Natural killer cell treated with Interleukin-12 subunit alpha and Interleukin-12 subunit beta and Interleukin-15 and Interleukin-18, amount 100 ng/mL, for 72 hours (primary cell): ENCODE measurements at places on chromosomes 5 and 9.

GRCh38 chr9:78972303-78972999 lies 599.3 kb upstream of the TLE4 start:
- DNase-seq = no peak

- no peak for DNase-seq
Observed at GRCh38 chr9:127611603-127611898, 526 bp upstream of the STXBP1 start.

GRCh38 chr9:105413525-105413924 lies 34.3 kb upstream of the FSD1L start:
- DNase-seq = no peak

GRCh38 chr9:92970467-92970923 lies 23.2 kb downstream of the FGD3 start:
- no peak for DNase-seq

DNA sequence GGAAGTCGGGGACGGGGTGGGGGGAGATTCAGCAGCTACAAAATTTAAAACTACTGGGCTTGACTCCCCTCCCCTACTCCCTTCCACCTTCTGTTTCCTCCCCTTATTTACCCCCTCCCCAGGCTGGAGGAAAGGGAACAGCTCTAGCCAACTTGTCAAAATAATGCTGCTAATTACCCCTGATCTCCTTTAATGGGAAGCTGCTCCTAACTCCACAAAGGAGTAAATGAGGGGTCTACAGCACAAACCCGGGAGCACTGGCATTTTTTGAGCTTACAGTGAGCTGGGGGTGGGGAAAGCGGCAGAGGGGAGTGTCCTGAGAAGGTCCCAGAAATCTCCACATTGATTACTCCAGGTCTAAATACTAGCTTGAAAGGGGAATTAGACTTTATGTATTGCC lies 3.1 kb downstream of the PTCH1 start:
- no peak for DNase-seq

DNA sequence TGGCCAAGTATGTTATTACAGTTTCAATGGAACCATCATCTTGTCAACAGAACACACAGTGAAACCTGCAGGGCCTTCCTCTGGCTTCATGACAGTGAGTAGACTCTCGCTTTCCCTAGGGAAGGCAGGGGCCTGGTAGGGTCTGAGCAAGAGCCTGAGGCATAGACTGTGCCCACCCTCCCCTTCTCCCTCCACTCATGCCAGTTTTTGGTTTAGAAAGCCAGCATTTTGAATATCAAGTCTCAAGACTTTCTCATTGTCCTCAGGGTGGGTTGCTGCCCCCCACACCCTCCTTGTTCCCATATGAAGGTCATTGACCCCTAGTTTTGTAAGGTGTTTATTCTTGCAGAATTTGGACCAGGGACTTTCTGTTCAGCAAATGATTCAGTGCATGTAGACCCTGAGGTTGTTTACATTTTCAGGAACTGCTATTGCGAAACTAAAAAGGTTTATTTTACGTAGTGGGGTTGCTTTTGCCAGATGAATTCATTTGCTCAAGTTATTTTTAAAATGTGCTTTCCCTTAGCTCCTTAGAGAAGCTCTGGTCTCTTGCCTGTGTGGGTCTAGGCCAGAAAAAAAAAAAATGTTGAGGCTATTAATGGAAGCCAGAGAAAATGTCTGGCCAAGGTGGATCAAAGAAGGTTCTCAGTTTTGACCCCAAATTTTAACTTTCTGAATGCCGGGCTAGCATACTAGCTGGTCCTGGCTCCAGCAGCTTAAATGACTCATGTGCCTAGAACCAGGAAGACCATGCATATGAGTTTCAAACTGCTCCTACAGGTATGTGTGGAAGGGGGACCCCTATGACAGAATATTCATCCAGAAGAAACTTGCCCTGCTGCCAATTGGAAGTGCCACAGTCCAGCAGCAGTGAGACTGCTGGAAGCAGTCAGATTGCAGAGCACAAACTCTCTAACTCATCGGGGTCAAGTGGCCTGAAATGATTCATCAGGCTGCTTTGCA lies 10.1 kb upstream of the MOB3B start:
- no peak for DNase-seq

DNA sequence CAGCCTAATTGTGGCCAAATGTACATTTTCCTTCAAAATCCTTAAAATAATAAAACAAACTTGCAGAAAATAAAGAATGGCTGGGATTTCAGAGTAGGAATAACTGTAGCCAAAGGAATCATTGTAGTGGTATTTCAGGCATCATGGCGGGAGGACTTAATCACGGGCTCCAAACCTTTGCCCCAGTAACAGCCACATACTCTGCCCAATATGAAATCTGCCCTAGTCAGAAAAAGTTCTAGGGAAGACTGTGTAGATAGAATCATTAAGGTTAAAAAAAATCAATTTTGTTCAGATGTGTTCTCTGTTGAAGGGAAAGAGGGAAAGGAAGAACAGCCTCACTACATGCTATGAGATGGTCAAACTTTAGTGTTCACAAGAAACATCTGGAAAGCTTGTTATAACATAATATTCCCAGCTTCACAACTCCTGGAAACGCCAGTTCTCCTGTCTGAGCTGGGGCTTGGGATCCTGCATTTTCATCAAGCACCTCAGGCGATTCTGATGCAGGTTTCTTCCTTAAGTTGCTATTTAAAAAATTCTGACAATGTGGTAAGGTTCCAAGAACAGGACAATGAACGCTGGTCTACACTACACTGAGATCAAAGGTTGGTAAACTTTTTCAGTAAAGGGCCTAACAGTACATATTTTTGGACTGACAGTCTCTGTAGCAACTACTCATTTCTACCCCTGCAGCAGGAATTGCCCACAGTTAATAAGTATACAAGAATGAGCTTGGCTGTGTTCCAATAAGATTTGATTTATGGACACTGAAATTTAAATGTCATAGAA lies 87.9 kb downstream of the CEMIP2 start:
- no peak for DNase-seq

DNA sequence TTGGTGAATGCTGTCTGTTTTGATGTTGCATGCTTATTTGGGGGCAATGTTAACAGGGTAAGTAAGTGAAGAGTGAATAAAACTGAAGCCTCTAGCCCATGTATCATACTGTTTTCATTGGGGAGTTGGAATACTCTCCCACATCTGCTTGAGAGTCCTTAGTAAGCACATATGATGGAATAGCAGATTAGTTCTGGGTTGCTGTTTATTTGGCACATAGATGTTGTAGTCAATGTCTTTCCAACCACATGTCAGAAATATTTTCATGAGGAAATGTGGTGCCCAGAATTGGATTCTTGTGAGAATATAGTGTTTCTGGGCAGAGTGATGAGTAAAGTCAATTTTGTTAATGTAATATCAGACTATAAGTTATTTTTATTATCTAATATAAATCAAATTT lies 611.7 kb upstream of the FTMT start:
- DNase-seq = no peak

DNA sequence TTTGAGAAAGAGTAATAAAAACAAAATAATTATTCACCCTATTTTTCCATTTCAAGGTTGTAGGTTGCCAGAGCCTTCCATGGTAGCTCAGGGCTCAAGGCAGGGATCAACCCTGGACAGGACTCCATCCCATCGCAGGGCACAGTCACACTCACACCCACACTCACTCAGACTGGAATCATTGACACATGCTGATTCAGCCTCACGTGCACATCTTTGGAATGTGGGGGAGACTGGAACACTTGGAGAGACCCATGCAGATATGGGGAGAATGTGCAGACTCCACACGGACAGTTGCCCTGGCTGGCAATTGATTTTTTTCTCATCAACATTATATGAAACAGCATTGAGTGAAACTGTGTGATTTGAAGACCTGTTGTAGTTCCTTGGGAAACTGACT lies 234.1 kb downstream of the ADGRV1 start:
- DNase-seq = no peak

- no peak for DNase-seq
Observed at GRCh38 chr5:94031631-94032030, 290.2 kb upstream of the POU5F2 start.

DNA sequence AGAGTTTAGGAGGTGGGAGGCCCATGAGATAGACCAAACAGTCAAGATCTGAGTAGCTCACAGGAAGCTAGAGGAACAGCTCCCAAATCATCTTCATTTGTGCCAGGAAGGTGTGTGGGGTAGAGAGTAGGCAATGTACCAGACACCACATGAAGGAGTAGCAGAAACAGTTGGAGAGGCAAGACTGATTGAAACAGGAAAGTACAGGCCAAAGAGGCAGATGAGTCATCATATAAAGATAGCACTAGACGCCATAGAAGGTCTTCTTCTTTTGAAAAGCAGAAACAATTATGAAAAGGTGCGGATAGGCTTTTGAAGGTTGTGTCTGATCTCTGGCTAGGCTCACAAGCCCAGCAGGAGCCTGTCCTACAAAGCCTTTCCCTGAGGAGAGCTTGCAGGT lies 62.7 kb upstream of the PALM2AKAP2 start:
- DNase-seq = no peak

- no peak for DNase-seq
Observed at GRCh38 chr5:54602475-54602874, 84.9 kb downstream of the SNX18 start.

DNA sequence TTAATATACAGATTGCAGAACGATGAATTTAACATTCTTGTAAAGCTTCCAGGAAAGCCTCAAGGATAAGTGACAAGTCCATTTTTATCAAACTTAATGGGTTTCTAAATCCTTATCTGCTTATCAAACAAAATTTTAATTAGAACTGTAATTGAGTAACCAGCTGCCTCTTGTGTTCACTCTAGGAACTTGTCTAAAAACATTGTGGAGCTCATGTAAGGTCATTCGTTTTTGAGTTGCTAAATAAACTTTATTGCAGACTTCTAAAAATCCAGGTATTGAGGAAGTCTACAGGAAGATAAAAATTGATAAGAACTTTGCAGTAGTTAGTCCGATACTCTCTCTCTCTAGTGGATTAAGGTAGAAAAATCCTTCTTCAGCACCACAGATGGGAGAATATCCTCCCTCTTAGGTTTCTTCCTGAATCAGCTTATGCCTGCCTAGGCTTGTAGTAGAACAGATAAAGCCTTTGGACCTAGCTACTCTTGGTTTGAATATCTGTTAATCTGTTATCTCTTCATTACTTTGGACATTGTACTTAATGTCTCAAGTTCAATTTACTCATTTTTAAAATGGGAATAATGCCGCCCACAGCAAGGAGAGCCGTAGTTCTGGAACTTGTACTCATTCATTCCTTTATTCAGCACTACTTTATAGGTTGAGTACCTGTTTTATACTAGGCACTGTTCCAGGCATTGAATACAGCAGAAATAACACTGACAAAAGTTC lies 60.0 kb upstream of the DHFR start:
- DNase-seq = no peak

GRCh38 chr9:93343663-93344062 lies 107.8 kb upstream of the FAM120A start:
- DNase-seq = no peak

DNA sequence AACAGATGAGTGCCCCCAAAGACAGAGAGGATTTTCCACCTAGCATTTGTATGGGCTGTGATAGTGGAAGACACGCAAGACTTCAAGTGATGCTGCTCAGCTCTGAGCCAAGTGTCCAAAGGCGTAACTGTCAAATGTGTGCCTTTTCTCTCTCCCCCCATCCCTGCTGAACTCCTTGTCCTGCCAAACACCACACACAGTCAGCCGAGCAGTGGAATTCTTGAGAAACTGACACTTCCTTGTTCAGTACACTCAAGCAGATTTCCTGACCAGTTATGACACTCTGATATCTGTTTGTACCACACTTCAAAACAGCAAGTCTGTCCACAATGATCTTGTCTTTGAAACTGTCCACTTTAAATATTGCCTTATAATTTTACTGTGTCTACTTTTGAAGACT lies 166.4 kb downstream of the PIK3R1 start:
- DNase-seq = no peak

GRCh38 chr5:143920772-143921171 lies 108.8 kb downstream of the HMHB1 start:
- DNase-seq = no peak

- no peak for DNase-seq
Observed at GRCh38 chr5:119080936-119081335, 10.0 kb downstream of the DMXL1 start.

DNA sequence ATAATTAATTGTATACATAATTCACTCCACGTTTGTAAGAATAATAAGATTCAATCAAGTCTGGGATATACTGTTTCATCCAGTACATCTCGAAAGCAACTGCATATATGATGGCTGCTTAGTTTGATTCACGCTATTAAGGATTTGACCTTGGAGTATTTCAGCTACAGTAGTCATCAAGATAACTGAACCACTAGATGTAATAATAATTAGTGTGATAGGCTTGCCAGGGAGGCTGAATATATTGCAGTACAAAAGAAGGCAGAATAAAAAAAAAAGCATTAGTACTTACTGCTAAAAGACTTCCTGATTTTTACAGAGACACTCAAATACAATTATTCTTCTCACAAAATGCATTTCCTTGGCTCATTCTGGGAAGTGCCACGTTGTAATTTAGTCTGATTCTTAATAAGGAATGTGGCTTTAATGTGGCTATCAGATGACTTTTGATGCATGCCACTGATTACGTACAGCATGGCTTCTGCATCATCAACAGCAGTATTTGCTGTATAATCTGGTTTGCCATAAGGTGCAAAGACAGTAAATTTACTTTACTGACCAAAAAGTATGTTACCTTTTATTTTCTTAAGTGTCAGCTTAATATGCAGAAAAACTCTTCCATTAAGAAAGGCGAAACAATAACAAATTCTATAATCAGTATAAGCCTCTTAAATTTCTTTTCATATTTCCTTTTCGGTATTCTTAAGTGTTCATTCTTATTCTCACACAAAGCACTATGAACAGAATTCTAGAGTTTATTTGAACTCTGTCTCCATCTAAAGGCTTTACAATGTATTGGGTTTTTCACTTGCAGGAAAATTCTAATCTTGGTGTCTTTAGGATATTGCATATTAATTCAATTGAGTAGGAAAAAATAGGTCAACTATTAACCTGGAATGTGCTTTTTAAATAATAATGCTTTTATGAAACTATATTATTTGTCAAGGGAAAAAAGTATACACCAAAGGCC lies 166.4 kb downstream of the SLF1 start:
- DNase-seq = no peak

- DNase-seq = no peak
Observed at GRCh38 chr5:126122942-126123341, 300.3 kb upstream of the GRAMD2B start.

GRCh38 chr5:126031989-126032716 lies 391.1 kb upstream of the GRAMD2B start:
- no peak for DNase-seq

DNA sequence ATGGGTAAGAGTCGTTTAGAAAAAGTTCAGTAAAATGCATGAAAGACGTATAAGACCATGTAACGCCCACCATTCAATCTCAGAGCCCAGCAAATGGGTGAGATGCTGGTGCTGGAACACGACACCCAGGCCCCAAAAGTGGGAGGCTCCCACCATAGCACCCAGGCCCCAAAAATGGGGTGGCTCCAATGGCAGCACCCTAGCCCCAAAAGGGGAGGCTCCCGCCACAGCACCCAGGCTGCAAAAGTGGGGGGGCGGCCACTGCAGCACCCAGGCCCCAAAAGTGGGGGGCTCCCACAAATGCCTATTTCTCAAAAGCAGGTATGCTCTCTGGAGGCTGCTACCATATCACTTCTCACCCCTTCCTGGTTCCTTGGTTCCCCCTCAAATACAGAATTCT lies 12.7 kb downstream of the FSTL4 start:
- no peak for DNase-seq
